Stimulated activated CD4-positive, alpha-beta T cell treated with anti-CD3 and anti-CD28 coated beads, Interleukin-12 subunit alpha, Interleukin-12 subunit beta, amount 100 ng/mL, for 24 hours (primary cell): ENCODE measurements at places on chromosomes 7 and 10.

- DNase-seq = peak; percentile 30
These were observed 54.3 kb upstream of the KDM7A start for GRCh38 chr7:140230861-140231770.

GRCh38 chr7:73971322-73971703 lies 56.7 kb upstream of the ELN start:
- no peak for DNase-seq

- DNase-seq = no peak
These were observed 106.9 kb downstream of the ANLN start for GRCh38 chr7:36496576-36496975.

- DNase-seq = no peak
These were observed 8.9 kb downstream of the ST8SIA6 start for GRCh38 chr10:17445400-17445998.

- DNase-seq = no peak
These were observed 297.6 kb upstream of the SP8 start for GRCh38 chr7:21084286-21084685.

- no peak for DNase-seq
These were observed 129.8 kb upstream of the RSU1 start for GRCh38 chr10:16947069-16947468.
